Neural crest cell (in vitro differentiated cells): ENCODE measurements at places on chromosomes 4 and X.

DNA sequence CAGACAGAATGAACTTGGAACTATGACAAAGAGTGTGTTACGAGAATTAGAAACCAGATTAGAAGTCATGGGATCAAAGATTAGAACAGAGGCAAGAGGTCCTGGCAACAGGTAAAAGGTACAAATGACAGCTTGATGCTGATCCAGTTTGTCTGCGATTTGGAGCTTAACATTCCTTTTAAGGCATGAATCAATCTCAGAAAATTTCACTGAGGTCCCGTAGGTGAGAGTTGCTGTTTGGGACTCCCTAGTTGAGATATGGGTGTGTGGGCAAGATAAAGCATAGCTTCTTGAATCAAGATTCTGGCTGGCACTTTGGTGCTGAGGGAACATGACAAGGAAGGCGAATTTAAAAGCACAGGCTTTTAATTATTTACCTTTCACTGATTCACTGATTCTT, 62.6 kb upstream of the ACSL4 start:
- no peak for DNase-seq

DNA sequence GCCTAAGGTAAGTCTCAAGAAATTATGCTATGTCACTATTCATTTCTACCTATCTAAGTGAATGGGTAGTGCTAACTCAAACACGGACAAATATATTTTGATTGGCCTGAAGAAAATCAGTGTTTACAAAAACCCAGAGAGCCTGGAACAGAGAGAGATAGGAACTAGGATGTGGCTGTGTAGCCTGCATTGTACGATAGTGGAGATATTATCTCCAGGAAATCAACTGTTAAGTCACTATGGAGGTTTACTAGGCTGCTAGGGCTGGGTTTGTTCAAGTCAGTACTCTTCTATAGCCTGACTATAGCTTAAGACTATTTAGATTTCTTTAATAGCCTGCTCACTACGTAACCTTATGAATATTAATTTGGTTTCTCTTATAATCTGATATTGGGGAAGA, 127.9 kb downstream of the TACR3 start:
- DNase-seq: no peak

GRCh38 chrX:16491461-16491860, 158.5 kb upstream of the S100G start:
- no peak for DNase-seq

GRCh38 chr4:124167602-124168001, 544.9 kb downstream of the ANKRD50 start:
- no peak for DNase-seq

GRCh38 chrX:5791721-5792120, 436.9 kb downstream of the NLGN4X start:
- DNase-seq: no peak

- no peak for DNase-seq
Measured at GRCh38 chrX:8366481-8366880, 98.1 kb upstream of the VCX3B start.

DNA sequence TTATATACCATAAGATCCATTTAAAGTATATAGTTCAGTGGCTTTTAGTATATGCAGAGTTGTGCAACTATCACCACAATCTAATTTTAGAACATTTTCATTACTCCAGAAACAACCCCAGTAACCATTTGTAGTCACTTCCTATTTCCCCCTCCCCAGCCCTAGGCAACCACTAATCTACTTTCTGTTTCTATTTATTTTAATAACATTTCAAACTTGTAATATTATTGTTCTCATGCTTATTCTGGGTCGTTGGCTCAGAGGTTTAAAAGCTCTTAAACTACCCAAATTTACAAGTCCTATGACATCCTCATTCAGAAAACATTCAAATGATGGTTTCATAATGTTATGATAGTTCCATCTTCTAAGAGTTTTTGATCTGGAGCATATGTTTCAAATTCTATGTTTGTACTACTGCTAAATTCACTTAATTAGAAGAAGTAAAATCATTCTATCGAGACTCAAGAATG, 18.4 kb downstream of the XIAP start:
- no peak for DNase-seq

DNA sequence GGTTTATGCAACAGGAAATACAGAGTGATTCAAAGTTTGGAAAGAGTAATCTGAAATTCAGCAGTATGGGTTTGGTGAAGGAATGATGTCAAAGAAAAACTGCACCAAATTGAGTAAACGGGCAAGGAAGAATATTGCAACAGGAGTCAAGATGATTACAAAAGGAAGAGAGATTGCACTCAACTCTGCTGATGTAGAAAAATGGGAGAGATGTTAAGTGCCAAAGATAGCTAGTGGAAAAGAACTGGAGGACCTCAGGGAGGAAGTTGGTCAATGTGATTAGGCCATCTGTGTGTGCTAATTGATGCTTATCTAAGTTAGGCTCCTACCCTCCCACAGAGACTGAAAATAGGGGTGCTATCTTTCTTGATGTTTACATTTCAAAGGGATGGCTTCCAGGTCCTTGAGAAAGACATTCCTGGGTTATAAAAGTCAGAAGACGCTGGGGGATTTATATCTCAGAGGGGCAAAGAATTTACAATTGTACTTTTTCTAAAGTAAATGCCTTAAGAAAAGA, 167.4 kb upstream of the FAM47A start:
- no peak for DNase-seq

DNA sequence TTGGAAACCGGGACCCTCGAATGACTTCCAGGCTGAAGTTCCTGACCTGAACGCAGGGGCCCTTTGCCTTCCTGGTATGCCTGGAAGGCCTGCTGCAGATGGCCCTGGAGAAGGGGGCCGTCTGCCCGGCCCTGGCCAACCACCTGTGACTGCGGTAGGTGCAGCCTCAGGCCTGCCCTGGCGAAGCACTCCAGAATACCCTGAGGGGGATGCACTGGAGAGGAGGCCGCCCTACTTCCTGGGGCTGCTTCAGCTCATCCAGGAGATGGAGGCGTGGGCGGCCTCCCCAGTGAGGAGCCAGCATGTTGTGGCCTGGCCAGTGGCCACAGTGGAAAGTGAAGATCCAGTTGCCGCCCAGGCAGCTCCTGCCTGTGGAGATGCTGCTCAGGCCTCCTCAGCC, 26.4 kb upstream of the PNMA3 start:
- no peak for DNase-seq

- DNase-seq: no peak
Measured at GRCh38 chr4:187380181-187380581, 615.4 kb upstream of the ZFP42 start.

DNA sequence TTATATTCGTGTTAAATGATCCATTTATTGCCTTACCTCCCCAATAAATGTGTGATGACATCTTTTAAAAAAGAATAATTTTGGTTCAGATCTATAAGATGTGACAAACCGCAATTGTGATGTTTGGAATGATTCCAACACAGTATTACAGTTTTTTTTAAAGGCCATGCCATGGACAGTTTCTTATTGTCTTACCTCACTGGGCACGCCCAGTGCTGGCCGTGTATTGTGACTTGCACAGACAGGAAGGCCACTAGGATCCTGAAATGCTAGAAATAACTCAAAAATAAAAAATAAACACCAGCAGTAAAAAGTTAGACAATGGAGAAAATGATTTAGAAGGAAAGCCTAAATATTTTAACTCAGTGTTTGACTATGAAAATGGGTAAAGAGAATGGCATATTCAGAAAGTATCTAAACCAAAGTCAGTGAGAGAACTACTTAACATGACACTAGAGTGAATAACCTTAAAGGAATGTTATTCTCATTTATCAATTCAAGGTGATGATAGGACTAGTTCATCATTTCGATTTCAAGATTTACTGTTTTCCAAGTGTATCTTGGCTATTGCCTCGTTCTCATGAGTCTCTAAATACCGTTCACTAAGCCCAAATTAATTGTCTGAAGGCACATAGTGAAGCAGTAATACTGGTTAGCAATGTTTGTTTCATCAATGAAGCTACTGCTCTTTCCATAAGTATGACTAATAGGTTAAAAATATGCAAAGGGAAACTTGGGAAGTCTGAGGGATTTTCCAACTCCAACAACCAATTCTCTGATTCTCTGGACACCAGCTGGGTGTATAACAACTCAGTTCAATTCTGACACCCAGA, 46.1 kb upstream of the VEGFC start:
- no peak for DNase-seq

DNA sequence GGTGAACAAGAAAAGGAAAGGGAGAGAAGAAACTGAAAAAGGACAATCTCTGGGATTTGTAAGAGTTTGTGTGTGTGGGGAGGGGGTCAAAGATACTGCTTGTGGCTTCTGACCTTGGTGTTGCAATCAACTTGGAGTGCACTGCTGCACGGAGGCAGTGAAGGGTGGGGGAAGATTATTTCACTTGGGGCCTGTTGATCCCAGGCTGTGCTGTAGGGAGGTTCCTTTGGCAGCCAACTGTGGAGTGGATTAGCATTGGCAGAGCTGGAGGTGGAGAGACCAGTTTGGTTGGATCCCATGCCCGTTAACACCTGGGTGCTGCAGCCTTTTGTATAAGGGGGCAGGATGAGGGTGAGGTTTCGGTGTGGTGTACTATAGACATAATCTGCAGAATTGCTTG, 38.2 kb downstream of the AFF1 start:
- DNase-seq: no peak

- no peak for DNase-seq
Measured at GRCh38 chr4:112637552-112637866, 566 bp downstream of the LARP7 start.

GRCh38 chrX:39654952-39655351, 442.8 kb downstream of the BCOR start:
- no peak for DNase-seq

- DNase-seq: no peak
Measured at GRCh38 chrX:22373766-22374165, 101.1 kb downstream of the CBLL2 start.

DNA sequence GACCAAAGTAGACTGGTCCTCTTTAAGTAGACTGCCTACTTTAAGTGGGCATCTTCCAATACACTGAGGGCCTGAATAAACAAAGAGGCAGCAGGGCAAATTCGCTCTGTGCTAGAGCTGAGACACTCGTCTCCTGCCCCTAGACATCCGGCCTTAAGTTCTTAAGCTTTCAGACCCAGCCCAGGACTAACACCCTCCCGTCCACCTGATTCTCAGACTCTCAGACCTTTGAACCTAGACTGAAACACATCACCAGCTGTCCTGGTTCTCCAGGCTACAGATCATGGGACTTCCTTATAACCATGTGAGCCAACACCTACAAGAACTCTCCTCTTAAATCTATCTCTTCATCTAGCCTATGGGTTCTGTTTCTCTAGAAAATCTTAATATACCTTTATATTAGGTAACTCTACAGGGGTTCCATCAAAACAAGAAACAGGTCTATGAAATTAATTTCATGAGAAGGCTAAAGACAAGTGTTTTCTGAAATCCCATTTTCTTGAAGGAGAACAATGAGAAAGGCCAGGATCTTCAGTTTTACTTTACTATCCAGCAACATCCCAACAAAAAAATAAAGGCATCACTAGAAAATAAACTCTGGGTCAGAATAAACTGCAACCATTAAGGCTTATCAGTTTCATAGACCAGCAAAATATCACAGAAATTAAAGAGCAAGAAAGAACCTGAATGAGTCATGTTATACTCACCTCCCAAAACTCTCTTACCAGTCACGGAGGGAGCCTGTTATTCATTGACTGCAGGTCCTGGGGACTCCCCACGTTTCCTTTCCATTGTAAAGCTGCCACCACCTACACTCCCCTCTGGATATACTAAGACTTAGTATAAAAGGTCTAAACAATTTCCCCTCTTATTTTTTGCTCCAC, 14.8 kb downstream of the ADGRA3 start:
- DNase-seq: no peak

GRCh38 chrX:97909245-97909644, 1025.5 kb downstream of the RPA4 start:
- no peak for DNase-seq

GRCh38 chr4:88275516-88275915, 8.8 kb downstream of the PPM1K start:
- DNase-seq: no peak

GRCh38 chr4:168741281-168742173, 244.7 kb downstream of the PALLD start:
- DNase-seq: no peak

- DNase-seq: peak; percentile 60
Measured at GRCh38 chr4:124713185-124713592, 657 bp upstream of the ANKRD50 start.

GRCh38 chr4:8847764-8848163, 23.9 kb downstream of the HMX1 start:
- DNase-seq: no peak

- no peak for DNase-seq
Measured at GRCh38 chr4:39825090-39825489, 127.2 kb downstream of the UBE2K start.

DNA sequence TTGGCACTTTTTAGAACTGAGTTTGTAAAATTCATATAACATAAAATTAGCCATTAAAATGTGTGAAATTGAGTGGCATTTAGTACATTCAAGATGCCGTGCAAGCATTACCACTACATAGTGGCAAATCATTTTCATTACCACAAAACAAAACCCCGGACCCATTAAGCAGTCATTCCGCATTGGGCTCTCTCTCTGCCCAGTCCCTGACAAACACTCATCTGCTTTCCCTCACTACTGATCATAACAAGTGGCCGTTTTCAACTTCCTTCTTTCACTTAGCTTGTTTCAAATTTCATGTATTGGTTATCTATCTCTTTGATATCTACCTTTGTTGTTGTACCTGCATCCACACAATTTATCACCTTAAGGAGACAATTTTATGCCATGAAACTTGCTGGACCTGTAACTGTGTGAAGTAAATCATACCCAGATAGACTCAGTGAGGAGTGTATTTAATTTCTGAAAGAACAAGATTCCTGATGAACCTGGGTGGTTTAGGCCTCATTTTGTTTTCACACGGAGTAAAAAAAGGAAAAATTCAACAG, 202.1 kb downstream of the OR13H1 start:
- DNase-seq: no peak

GRCh38 chrX:51144828-51145442, 187.7 kb upstream of the NUDT10 start:
- DNase-seq: peak; percentile 33

DNA sequence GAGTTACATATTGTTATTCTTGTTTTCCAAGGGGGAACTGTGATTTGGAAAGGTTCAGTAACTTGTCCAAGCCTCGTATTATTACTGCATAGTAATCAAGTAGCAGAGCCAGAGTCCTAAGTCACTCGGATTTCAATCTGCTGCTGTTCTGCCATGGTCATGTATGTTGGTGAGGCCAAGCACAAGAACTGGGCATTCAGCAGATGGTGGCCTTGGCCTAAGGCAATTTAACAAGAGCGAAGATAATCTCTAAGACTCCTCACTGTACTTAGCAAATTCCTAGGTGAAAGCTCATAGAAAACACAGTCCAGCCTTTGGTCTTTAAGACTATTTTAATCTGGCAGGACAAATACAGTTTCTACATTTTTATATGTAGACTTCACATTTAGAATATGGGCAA, 64.8 kb downstream of the NDST3 start:
- DNase-seq: no peak

GRCh38 chr4:101031971-101032370, 315.4 kb downstream of the PPP3CA start:
- no peak for DNase-seq

- DNase-seq: no peak
Measured at GRCh38 chrX:21838937-21839333, 482 bp upstream of the MBTPS2 start.

DNA sequence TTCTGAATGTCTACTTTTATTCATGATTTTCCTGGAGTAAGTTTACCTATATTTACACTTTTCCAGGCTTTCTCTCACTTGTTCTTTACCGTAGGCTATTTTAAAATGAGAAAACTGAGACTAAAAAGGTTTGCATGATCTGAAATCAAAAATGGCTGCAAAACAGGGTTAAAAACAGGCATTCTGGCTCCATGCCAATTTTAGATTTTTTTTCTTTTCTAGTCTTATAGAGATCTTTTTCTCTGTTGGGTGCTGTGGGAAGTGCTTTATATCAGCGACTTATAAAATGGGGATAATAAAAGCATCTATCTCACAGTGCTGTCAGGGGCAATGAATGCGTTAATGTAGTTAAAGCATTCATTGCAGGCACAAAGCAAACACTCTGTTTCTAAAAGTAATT, 294.8 kb downstream of the PACRGL start:
- DNase-seq: no peak
